ENCODE measurements at places on chromosomes 1 and 21. TPM values are rescaled to one million over a fixed set of nuclear protein-coding genes. Genes with fewer than 3 reads are reported as not detected.

- DNase-seq = peak; percentile 84
Measured at GRCh38 chr21:41207401-41208375, 39.7 kb downstream of the BACE2 start.

DNA sequence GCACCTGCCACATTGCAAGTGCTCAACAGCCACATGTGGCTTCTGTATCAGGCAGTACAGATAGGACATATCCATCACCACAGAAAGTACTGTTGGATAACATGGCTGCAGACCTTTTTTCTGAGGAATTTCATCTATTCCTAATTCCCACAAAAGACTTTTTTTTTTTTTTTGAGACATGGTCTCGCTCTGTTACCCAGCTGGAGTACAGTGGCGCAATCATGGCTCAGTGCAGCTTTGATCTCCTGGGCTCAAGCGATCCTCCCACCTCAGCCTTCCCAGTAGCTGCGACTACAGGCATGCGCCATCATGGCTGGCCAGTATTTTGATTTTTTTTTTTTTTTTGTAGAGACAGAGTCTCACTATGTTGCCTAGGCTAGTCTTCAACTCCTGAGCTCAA, 33.3 kb downstream of the YARS1 start:
- no peak for DNase-seq

The MRPL55 gene
- total RNA-seq = 51.7 TPM

- no peak for DNase-seq
Measured at GRCh38 chr1:119116725-119117124, 23.7 kb downstream of the WARS2 start.

The IBA57 gene
- 3.6 TPM for total RNA-seq

The FOXO6 gene
- total RNA-seq = under 0.01 TPM

The PFDN2 gene
- 45.5 TPM for total RNA-seq

- no peak for DNase-seq
Measured at GRCh38 chr1:22508991-22509390, 54.3 kb upstream of the EPHA8 start.

The LCE6A gene
- total RNA-seq = not detected

Data from fibroblast of lung (primary cell).